CD4-positive, alpha-beta memory T cell (primary cell): ENCODE measurements at places on chromosomes 2 and 18.

DNA sequence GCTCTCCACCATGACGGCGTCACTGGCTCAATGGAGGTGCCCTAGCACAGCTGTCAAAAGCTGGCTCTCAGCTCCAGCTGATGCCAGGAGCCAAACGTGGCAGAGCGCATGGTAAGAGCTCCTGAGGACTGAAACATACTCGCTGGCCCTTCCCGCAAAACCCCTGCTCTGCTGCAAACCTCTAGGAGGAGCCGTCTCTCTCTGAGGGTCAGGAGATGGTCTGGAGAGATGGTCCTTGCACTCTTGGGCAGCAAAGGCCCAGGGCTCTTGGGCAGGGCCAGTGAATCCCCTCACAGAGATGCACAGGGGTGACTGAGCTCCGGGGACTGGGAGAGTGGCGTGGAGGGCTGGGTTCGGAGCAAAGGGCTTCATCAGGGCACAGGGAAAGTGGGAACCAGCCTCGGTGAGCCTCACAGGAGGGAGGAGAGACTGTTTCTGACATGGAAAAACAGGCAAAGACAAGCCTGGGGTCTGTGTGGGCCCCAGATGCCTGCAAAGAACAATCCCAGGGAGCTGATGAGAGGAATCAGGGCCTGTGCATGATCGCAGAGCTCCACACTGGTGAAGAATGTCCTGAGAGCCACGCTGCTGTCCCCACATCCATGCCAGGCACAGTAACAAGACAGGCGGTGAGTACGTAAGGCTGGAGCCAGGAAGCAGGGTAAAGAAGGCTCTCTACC lies 17.2 kb downstream of the SNORC start:
- DNase-seq, result no peak

DNA sequence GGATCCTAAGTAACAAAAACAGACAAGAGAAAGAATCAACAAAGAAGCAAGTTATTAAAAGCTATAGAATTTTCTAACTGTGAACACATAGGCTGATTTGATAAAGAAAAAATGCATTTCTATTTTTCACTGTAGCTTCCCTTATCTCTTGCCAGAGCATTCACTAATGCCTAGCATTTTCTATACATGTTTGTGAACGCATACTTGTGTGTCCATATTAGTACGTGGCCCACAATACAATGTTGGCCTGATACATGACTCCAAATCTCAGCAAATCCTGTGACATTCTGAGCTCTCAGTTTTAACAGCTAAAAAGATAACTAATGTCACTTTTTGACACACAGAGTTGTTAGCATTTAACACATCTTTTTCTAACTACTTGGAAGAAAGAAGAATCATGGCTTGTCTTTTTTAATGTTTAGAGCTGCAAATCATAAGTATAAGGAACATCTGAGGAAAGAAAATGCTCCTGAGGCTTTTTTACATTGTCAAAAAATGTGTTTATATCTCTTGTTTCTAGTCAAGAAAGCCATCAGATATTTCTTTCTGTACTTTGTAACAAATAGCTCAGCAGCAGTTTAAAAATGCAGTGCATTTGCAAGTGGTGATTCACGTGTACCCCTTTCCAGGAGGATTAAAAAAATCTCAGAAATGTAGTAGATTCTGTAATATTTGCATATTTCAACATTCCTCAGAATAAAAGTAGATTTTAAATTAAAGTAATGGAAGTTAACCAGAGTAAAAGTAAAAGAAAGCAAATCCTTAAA lies 1646.8 kb upstream of the TMEFF2 start:
- no peak for DNase-seq

DNA sequence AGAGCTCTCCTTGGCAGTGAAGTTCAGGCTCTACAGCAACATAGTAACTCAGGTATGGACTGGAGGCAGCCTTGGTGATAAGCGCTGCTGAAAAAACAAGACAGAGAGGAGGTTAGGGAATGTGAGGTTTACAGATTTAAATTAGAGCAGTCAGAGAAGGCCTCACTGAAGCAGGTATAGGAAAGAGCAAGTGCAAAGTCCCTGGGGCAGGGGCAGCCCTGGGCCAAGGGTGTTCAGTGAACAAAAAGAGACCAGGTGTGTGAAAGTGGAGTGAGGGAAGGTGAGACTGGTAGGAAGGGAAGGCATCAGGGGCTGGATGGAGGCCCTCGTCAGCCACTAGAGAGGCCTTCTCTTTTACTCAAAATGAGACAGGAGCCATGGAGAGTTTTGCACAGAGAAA lies 89.6 kb downstream of the LAMA3 start:
- no peak for DNase-seq

- no peak for DNase-seq
Observed at GRCh38 chr2:8122520-8122919, 559.3 kb upstream of the ID2 start.

GRCh38 chr18:62493033-62493862 lies 29.6 kb upstream of the ZCCHC2 start:
- no peak for DNase-seq

DNA sequence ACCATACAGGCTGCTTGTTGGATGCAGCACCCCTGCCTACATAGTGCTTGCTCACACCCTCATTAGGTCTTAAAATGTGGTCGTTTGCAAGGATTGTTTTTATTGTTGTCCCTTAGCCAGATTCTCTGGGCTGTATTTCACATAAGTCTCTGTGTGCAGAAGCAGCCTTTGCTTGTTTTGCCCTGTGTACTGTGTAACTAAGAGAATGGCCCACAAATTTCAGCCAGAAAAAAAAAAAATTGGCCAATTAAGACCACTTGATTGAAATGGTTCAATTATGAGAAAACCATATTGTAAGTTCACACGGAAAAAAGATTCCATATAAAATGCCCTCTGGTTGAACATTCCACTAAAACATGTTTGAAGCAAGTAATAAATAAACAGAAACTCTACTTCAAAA lies 377.1 kb upstream of the SOX11 start:
- no peak for DNase-seq

DNA sequence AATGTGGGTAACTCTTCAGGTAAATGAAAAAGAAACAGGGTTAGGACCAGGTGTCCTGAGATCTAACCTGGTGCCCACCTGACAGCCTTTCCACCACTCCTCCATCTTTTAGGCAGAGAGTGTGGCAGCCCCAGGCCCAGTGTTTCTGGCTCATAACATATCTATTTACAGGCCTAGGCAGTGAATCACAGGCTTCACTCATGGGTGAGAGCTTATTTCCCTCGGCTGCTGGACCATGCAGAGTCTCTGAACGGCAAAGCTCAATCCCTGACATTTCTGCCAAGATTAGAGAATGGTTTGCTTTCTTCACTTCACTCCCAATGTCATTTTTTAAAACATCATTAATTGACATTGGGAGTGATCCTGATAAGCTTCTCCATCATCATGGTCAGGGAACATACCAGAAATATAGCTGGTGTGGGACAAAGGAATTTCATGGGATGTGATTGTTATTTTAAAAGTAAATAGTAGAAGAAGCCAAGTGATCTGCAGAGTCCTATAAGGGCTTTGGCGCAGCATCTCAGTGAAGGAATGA lies 323.9 kb downstream of the SETBP1 start:
- DNase-seq, result no peak

DNA sequence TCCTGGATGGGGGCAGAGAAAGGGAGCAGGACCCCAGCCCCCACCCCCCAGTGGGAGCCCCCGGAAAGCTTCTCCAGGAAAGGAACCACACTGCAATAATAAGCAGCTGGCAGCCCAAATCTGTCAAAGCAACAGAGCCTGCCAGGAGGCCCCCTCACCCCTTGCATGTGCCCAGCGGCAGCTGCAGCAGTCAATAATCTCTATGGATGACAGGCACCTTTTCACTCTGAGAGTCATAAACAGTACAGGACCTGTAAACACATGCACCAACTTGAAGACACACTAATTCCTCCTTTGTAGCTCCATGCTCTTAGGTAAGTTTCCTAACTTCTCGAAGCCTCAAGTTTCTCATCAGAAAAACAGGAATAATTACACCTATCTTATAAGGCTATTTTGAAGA lies 26.2 kb upstream of the KDM3A start:
- no peak for DNase-seq

GRCh38 chr2:64414736-64415435 lies 39.1 kb upstream of the LGALSL start:
- no peak for DNase-seq

- no peak for DNase-seq
Observed at GRCh38 chr2:237672731-237673129, 45.3 kb downstream of the LRRFIP1 start.

GRCh38 chr18:9779630-9780029 lies 71.5 kb downstream of the RAB31 start:
- no peak for DNase-seq

GRCh38 chr2:128742467-128742866 lies 423.8 kb upstream of the HS6ST1 start:
- no peak for DNase-seq

DNA sequence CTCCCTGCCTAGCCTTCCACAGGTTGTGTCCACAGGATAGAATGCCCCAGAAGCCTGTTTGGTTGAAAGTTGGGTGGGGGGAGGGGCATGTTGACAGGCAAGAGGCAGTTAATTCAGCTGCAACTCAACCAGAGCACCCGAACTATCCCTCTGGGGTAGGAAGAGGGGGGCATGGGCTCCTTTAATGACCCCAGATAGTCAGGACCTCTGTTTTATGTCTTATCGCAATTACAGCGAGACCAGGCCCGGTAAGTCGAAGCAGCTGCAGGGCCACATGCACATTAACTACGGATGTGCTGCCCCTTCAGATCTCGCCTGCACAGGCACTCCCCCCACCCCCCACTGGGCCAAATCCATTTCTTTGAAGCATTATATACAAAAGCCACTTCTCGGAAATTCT lies 363.8 kb upstream of the HNRNPA3 start:
- no peak for DNase-seq

DNA sequence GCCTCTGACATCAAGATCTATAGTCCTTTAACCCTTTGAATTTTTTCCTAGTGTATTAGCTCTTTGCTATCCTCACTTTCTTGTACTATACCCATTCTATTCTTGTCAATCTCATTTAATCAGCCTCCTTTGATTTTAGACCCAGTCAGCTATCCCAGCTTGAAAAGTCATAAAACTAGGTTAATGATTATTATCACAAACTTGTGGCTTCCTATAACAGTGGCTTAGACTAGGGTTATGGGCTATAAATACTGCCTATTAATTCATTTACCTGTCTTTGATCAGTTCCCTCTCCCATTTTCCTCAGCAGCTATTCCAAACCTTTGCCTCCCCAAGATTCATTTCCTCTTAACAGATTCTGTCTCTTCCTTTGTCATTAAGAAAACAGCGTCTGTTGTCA lies 174.8 kb downstream of the UBR3 start:
- DNase-seq, result no peak
